Activated CD4-positive, alpha-beta memory T cell treated with anti-CD3 and anti-CD28 coated beads, Interleukin-2, amount 10 ng/mL, durations not matched to agents 7 days and 5 days (primary cell): ENCODE measurements at places on chromosomes 4 and X. TPM values are rescaled to one million over a fixed set of nuclear protein-coding genes. Genes with fewer than 3 reads are reported as not detected.

- H3K27ac ChIP-seq, result peak overlapping the region; percentile 3
- H3K36me3 ChIP-seq, result peaks cover 22% of the 10 kb centered on the region
Observed at GRCh38 chr4:8468746-8469535, 28.4 kb downstream of the TRMT44 start.

- H3K36me3 ChIP-seq, result no peaks in the 10 kb centered on the region
- H3K27me3 ChIP-seq, result peaks cover 17% of the 10 kb centered on the region
- H3K27ac ChIP-seq, result no peak overlapping the region
- no peak overlapping the region for H3K4me3 ChIP-seq
- DNase-seq, result no peak
Observed at GRCh38 chr4:37465296-37465695, 220.8 kb downstream of the NWD2 start.

DNA sequence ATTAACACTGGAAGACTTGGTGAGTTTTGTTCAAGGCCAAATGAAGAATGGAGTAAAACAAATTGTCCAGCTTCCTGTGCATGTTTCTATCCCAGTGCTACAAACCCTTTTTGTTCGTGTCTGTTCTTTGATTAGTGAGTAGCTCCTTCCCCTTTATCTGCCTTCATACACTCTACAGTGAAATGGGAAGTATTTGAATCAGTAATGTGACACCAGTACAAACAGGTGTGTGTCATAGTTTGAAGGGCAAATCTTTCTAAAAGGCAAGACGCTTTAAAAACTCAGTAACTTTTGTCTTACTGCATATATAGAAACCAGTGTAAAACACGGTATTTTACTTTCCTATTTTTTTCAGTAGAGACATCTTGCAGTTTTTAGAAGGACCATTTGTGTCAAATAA, 5.9 kb downstream of the ARHGEF38 start:
- no peak overlapping the region for H3K27ac ChIP-seq
- H3K27me3 ChIP-seq, result peaks cover 5% of the 10 kb centered on the region
- DNase-seq, result no peak
- H3K4me1 ChIP-seq, result no peaks in the 10 kb centered on the region

DNA sequence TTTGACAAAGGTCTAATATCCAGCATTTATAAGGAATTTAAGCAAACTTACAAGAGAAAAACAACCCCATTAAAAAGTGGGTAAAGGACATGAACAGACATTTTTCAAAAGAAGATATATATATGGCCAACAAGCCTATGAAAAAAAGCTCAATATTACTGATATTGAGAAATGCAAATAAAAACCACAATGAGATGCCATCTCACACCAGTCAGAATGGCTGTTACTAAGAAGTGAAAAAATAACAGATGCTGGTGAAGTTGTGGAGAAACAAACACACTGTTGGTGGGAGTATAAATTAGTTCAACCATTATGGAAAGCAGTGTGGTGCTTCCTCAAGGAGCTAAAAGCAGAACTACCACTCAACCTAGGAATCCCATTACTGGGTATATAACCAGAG, 91.6 kb upstream of the EFHC2 start:
- no peaks in the 10 kb centered on the region for H3K27me3 ChIP-seq
- H3K4me1 ChIP-seq, result peaks cover 2% of the 10 kb centered on the region
- DNase-seq, result no peak

GRCh38 chr4:127624173-127624572, 8.6 kb upstream of the INTU start:
- no peak for DNase-seq
- peaks cover 6% of the 10 kb centered on the region for H3K4me1 ChIP-seq
- no peak overlapping the region for H3K27ac ChIP-seq
- no peaks in the 10 kb centered on the region for H3K36me3 ChIP-seq
- H3K4me3 ChIP-seq, result no peak overlapping the region
- H3K27me3 ChIP-seq, result peaks cover 39% of the 10 kb centered on the region

GRCh38 chr4:6177587-6178197, 22.7 kb downstream of the JAKMIP1 start:
- H3K27ac ChIP-seq, result peak overlapping the region; percentile 100
- DNase-seq, result peak; percentile 92

DNA sequence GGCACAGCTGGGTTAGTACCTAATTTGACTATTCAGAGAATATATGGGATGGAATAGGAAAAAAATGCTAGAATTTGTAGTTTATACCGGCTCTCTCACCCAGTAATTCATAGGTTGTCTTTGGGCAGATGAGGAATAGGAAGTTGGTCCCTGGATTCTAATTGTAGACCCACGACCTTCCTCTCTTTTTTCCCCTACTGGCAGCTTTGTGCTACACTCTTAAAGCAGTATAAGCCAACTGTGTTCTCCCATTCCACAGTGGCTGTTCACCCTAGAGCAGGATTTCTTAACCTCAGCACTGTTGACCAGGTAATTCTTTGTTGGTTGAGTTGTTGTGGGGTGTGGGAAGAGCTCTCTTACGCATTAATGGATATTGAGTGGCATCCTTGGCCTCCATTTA, 92.9 kb downstream of the FNIP2 start:
- no peaks in the 10 kb centered on the region for H3K27me3 ChIP-seq
- peaks cover 20% of the 10 kb centered on the region for H3K4me1 ChIP-seq
- no peak overlapping the region for H3K27ac ChIP-seq

DNA sequence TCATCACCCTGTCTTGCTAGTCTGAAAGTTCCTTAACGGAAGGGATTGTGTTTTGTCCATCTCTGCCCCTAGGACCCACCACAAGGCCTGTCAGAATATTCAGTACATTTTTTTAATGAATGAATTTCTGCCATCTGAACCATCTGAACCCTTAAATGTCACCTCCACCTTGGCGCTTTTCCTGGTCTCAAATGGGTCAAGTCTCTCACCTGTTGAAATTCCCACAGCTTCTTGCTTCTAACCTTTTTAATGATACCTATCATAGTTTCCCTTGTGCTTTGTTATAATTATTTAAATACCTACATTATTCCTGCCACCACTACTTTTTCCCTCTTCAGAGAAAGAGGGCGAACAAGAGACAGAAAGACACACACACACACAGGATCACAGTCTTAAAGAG, 48.0 kb downstream of the SHROOM4 start:
- H3K27me3 ChIP-seq, result no peaks in the 10 kb centered on the region
- DNase-seq, result no peak
- no peaks in the 10 kb centered on the region for H3K36me3 ChIP-seq
- no peak overlapping the region for H3K27ac ChIP-seq
- H3K4me1 ChIP-seq, result no peaks in the 10 kb centered on the region
- H3K4me3 ChIP-seq, result no peak overlapping the region

The CT47C1 gene
- total RNA-seq, result not detected
